ENCODE measurements at places on chromosomes 11 and 22.

- DNase-seq, result no peak
These were observed 21.8 kb downstream of the RPL3 start for GRCh38 chr22:39297490-39298240.

- DNase-seq, result no peak
These were observed 92.1 kb downstream of the PARVA start for GRCh38 chr11:12469451-12469850.

DNA sequence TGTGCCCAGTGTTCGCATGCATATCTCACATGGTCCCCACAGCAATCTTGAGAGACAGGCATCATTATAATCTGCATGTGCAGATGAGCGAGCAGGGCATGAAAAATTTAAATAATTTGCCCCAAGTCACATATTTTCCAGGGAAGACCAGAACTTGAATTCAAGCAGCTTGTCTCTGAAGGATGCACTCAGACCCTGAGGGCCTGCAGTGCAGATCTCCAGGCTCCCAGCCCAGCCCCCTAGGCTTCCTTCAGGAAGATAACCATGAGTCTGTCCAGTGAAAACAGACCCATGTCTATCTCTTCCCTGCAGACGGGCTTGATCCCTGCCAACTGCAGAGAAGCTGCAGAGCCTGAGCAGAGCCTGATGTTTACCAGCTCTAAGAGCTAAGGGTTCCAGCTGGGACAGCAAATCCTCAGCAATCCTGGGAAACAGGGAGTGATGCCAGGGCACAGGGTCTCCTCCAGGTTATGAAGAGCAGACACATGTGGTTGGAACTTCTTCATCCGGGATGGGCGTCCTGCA is 55.1 kb downstream of the NAV2 start:
- DNase-seq, result no peak

GRCh38 chr11:43748095-43748494 is 67.6 kb downstream of the HSD17B12 start:
- no peak for DNase-seq

- DNase-seq, result no peak
These were observed 12.5 kb upstream of the MYRF start for GRCh38 chr11:61739966-61740365.

DNA sequence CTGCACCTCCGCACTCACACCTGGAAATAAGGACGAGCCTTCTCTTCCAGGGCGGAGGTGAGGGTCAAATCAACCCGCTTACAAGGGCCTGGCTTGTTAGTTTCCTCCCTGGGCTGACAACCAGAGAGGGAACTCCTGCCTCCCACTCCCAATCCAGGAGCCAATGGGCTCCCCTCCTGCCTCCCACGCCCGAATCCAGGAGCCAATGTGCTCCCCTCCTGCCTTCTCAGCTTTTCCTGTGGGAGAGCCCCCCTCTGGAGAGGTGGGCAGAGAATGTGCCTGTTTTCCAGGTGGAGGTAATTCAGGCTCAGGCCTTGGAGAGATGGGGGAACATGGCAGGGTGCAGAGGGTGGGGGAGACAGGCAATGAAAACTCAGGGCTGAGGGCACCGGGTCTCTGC is 53.7 kb upstream of the TTLL12 start:
- DNase-seq, result no peak

GRCh38 chr11:126660321-126660720 is 304.8 kb downstream of the ST3GAL4 start:
- no peak for DNase-seq

DNA sequence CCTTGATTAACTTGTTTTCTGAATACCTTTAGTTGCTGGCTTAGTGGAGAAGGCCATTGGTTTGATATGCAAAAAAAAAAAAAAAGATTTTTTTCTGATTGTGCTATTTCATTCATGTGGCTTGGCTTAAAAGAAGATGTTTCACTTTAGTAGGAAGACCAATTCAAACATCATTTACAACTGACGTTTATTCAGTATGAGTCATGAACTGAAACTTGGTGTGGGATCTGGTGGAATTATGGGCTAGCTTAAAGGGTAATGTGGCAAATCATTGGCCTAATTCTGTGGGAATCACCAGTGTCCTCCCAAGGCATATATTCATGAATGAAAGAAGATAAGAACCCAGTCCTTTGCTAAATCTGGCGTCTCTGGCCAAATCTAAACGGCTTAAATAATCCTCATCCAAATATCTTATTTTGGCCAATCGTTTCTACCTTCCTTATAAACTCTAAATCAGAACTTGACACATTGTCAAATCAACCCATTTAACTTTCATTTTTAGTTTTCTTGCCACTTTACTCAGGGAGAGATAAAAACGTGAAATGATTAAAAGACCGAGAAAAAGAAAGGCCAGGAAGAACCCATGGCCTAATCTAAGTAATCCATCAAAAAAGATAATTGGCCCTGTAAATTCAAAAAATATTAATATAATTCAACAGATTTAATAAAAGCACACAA is 77.0 kb downstream of the DDIAS start:
- peak; percentile 30 for DNase-seq

- peak; percentile 9 for DNase-seq
These were observed 70.7 kb upstream of the E2F8 start for GRCh38 chr11:19311308-19312030.

DNA sequence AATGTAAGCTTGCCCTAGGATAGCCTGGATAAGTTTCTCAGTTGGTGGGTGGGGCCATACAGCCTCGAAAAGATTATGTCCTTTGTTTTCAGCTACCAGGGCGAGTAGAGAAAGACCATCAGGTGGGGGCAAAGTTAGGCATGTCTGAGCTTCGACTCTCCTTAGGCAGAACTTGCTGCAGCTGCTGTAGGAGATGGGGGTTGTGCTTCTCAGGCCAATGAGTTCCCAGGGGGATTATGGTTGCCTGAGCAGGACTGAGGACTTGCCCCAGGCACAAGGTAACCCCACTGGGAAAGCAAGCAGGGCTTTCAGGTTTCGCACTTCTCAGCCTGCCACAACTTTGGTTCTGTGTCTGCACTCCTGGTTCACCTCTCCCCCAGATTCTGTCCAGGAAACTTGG is 173.4 kb upstream of the SESN3 start:
- no peak for DNase-seq

DNA sequence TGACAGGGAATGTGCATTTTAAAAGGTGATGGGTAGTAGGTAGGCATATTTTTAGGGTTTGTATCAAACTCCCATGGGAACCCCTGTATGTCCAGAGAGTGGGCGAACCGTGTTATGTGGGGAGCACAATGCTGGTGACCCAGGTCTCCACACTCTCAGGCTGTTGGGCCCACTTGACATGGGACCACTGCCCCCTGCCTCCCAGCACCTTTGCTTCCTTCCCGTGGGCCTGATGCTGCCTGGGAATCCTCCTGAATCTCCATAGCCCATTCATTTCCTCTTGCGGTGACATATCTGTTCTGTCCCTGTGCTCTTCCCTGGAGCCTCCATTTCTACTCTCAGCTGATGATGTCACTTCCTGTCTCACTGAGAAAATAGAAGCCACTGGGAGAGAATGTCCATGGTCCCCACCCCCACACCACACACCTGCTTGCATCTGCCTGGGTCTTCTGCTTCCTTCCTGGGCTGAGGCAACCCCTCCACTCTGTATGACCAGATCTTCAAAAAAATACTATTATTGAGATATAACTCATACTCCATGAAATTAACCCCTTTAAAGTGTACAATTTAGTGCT is 55.8 kb upstream of the THY1 start:
- DNase-seq, result no peak

DNA sequence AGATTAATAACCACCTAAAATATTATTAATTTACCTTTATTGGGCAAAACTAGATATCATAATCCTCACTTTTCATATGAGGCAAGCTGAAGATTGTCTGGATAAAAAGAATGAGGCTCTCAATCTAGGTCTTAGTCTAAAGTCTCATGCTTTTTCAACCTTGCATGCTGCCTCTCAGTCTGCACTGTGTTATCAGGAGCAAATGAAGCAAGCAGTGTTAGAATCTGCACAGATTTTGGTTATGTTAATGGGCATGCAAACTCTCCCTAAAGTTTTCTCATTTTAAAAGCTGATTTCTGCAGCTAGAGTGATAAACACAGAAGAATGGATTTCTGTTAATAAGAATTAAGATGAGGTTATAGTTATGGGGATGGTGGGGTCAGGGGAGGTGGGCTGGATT is 350.7 kb upstream of the C11orf87 start:
- DNase-seq, result no peak

- DNase-seq, result no peak
These were observed 40.9 kb downstream of the ATG13 start for GRCh38 chr11:46658259-46658658.

GRCh38 chr22:38866024-38866398 is 6.0 kb downstream of the CBX6 start:
- DNase-seq, result no peak

DNA sequence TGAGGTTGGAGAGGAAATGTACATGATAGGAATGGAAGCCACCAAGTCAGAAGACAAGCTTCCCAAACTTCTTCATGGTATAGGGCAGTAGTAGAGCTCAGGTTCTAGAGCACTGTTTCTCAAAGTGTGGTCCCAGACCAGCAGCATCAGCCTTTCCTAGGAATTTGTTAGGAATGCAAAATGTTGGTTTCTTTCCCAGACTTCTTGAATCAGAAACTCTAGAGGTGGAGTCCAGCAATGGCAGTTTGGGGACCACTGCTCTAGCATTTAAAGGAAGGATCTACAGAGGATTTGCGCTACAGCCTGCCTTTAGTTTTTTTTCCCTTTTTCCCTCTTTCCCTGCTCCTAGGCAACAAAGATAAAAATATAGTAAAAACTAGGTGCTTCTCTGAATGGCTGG is 17.0 kb upstream of the MMP12 start:
- no peak for DNase-seq

GRCh38 chr11:57255618-57256017 is 18.6 kb upstream of the APLNR start:
- no peak for DNase-seq

GRCh38 chr11:47982616-47983015 is 2.3 kb downstream of the PTPRJ start:
- DNase-seq, result no peak

GRCh38 chr11:134691295-134691873 is 279.3 kb upstream of the B3GAT1 start:
- DNase-seq, result no peak

- DNase-seq, result peak; percentile 57
These were observed 21.1 kb upstream of the TMPRSS13 start for GRCh38 chr11:117950301-117950700.

GRCh38 chr11:95895815-95896214 is 28.1 kb downstream of the MTMR2 start:
- no peak for DNase-seq

Data from stimulated activated CD4-positive, alpha-beta T cell treated with anti-CD3 and anti-CD28 coated beads, Interleukin-4, amount 100 ng/mL, for 24 hours (primary cell).